Renal cortical epithelial cell (primary cell): ENCODE measurements at places on chromosomes 6 and 20.
A peak's percentile ranks its signal among the peaks of the same experiment; 100 is the strongest.

DNA sequence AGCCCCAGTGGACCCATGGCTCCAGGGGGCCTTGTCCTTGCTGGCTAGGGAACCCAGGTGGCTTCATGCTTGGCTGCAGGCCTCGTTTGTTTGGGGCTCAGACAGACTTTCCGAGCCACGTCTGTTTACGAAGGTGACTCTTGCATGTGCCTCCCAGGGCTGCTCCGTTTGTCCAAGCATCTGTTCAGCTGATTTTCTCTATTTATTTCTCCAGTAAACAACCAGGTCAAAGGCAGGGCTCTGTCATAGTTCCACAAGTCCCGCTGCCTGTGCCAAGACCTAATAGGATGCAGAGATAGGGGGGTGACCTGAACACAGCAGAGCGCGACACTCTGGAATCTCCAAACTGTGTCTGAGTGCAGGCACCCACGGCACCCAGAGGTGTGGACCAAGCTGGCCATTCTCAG lies 12.8 kb upstream of the SPO11 start:
- DNase-seq, result no peak

GRCh38 chr6:167005350-167006159 lies 6.4 kb downstream of the CEP43 start:
- no peak for DNase-seq

DNA sequence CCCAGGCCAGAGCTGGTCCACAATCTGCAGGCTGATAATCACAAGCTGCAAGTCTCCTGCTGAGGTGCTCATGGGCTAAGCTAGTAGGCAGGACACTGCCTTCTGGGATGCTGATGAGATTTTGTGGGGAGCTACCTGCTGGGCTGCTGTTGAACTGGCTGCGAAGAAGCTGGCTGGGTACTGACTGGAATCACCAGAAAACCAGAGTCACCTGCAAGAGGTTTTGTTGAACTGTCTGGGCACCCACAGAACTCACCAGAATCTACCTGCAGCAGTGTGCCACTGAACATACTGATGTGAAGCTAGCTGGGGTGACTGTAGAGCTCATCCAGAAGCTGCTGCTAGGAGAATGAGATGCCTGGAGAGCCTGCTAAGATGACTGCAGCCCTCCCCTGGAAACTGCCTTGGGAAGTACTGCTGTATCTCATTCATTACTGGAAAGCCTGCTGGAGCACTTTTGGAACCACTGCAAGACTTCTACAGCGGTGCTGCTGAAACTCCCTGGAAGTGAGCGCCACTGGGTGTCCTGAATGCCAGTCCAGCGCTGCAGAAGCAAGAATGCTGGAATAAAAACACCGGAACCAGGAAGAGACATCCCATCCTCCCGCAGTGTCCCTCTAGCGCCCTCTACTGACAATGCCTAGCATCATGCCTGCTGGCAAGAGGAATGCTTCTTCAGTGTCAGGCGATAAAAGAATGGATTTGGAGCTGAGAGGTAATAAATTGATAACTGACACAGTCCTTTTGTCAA lies 64.9 kb upstream of the ARHGAP18 start:
- DNase-seq, result peak; percentile 76

- no peak for DNase-seq
Measured at GRCh38 chr6:110645685-110646418, 169.4 kb downstream of the CDK19 start.

DNA sequence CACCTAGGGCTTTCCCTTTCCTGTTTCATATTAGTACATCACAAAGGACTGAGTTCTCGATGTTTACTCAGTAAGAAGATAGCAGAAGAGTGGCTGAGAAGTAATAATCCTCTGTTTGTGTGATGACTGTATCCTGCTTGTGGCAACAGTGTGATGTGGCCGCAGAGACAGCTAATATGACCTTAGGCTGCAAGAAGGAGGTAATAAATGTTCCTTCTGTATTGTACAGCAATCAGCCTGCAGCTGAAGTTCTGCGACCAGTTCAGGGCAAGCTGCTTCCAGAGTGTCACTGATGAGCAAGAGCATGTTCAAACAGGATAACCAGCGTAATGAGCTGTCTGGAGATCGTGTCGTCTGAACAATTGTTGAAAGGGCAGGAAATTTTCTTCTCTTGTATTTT lies 70.9 kb downstream of the OPN5 start:
- DNase-seq, result no peak

GRCh38 chr20:58469616-58470015 lies 45.6 kb downstream of the APCDD1L start:
- no peak for DNase-seq

DNA sequence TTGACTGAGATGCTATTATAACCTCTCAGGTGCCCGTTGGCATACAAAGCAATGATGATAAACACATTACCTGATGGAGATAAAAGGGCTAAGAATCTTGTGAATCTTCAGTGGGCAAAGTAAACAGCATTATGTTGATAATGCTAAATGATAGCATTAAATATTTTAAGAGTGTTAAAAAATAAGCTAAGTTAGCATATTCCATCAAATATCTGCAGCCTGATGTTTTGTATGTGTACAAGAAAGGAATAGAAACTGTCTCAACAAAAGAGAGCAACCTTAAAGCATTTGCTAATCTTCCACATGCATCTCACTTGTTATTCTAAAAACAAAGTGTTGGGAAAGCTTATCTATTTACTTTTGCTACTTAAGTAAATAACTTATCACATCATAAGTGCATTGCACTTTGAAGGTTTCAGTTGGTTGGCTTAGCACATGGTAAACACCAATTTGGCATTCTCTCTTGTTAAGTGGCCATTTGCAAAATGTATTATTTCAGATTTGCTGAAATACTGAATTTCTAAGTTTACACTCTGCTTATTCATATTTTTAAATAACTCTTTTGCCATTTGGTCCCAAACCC lies 151.6 kb downstream of the SYNDIG1 start:
- no peak for DNase-seq

GRCh38 chr6:121849477-121849876 lies 414.0 kb downstream of the GJA1 start:
- peak; percentile 56 for DNase-seq

DNA sequence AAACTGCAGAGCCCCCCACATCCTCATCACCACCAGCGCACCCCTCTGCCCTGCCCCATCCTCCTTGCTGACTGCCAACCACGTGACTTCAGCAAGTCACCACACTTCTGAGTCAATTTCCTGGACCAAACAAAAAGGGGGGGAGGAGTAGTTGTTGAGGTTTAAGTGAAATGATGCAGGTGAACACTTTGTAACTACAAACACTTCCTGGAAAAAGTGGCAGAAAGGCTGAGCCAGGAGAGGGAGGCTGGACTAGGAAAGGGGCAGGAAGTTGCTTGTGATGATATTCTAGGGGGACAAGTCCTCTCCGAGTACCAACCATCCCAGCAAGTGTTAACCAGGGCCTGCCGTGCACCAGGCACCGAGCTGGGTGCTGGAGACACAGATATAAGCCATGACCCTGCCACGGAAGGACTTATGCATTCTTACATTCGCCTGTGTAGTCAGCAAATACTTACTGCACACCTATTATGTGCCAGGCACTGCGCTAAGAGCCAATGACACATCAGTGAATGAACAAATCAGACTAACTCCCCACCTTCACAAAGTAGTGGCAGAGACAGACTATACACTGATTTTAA lies 67.3 kb downstream of the PREX1 start:
- peak; percentile 71 for DNase-seq
